Left lung (tissue), 14 donors: ENCODE measurements at places on chromosomes 1 and 21.

GRCh38 chr1:4212796-4213195, 312.7 kb upstream of the C1orf174 start:
- DNase-seq: no peak

GRCh38 chr21:41328660-41329607, 12.3 kb downstream of the FAM3B start:
- DNase-seq: peak; percentile 61

DNA sequence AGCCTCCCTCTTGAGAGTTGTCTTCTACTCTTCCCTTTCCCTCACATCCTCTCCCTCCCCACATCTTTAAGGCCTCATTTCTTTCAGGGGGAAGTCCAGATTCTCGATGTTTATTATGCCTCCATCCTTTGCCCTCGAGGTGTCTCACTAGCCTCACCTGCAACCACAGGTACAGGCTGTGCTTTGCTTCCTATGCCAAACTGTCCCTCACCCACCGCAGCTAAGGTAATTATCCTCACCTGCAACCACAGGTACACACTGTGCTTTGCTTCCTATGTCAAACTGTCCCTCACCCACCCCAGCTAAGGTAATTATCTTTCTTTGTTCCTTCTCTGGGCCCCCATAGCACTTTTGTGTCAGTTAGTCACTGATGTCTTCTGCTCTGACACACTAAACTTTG, 328.1 kb upstream of the SNX7 start:
- no peak for DNase-seq

- DNase-seq: no peak
Observed at GRCh38 chr21:46554431-46555224, 50.3 kb downstream of the S100B start.

GRCh38 chr1:44630116-44630515, 44.2 kb downstream of the TMEM53 start:
- DNase-seq: no peak

GRCh38 chr1:170881268-170882265, 53.8 kb upstream of the MROH9 start:
- DNase-seq: peak; percentile 50

- DNase-seq: no peak
Observed at GRCh38 chr1:233505130-233505529, 108.8 kb upstream of the KCNK1 start.

GRCh38 chr1:167648978-167649744, 19.1 kb downstream of the RCSD1 start:
- no peak for DNase-seq

GRCh38 chr1:235663628-235664027, 14.0 kb upstream of the GNG4 start:
- DNase-seq: no peak

GRCh38 chr1:117093870-117094621, 27.5 kb downstream of the TRIM45 start:
- DNase-seq: no peak
